Occipital lobe (tissue), 3 donors: ENCODE measurements at places on chromosomes 2 and 18.
A peak's percentile ranks its signal among the peaks of the same experiment; 100 is the strongest.

DNA sequence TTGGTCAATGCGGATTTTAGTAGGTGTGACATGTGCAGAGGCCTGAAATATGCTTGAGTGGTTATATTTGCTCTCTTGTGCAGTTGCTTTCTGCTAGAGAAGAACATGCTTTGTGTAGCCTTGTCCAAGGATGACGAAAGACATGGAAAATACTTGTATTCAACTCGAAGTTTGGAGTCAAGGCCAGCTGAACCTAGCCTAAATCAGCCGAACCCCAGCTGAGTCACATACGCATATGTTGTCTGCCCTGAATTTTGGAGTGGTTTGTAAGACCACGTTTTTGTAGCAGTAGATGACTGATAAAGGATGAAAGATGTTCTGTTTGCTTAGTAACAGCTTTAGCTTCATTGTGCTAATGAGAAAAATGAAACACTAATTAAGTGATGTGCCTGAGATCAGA lies 22.5 kb upstream of the SPAG16 start:
- no peak for DNase-seq

DNA sequence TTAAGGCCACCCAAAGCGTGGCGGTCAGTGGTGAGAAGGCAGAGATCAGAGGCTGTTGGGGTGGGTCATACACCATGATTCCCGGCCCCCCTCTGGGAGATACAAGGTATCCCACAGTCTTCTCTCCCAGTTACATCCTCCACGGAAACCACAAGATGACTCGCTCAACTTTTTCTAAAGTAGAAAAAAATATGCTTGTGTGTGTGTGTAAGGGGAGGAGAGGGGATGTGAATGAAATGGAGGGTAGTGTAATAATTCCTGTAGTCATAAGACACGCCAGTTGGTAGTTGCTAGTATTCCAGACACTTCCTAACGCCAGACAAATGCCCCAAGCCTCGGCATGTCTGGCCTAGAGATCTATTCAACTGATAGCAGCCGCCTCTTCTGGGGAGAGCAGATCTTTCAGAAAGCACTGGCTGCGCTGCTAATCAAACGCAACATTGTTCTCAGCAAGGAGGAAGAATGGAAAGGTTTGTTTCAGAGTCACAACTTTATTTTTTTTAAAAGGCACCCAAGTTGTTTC lies 143.5 kb downstream of the TGIF1 start:
- DNase-seq = no peak

- peak; percentile 30 for DNase-seq
Observed at GRCh38 chr2:219178377-219179175, 501 bp downstream of the RETREG2 start.

DNA sequence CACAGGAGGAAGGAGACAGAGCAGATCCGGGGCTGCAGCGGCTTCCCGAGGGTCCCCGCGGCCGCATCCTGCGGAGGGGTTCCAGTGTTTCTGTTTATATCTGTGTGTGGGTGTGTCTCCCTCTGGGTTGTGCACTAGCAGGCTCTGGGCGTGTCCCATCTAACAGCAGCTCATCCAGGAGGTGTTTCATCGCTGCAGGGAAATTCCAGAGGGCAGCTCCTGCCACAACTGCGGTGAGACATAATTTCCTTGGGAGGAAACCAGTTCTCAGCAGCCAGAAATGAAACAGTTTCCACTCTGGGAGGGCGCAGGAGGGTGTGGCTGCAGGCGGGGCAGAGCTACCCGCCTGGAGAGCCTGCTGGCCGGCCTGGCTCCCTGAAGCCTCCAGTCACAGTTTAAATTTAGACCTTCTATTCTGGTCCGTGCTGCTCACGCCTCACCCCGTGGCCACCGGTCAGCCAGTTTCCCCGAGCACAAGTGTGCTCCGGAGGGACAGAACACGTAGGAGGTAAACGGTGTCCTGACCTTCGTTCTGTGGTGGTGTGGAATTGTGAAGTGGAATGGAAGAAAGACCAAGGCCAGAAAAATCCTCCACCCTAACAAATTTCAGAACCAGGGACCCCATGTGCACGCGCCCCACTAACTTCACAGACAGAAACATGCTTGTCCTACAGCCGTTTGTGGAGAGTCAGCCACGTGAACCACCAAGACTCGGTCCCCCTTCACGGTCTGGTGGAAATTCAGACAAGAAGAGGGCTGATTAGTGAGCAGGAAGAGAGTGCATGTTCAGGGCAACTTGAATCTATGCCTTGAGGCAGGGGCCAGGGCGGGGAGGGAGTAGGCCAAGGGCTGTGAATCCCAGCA lies 50.2 kb downstream of the TEX44 start:
- DNase-seq = peak; percentile 38

- no peak for DNase-seq
Observed at GRCh38 chr18:53682796-53683195, 541.7 kb downstream of the MBD2 start.

- DNase-seq = no peak
Observed at GRCh38 chr2:197506658-197507057, 6.5 kb downstream of the HSPE1 start.

DNA sequence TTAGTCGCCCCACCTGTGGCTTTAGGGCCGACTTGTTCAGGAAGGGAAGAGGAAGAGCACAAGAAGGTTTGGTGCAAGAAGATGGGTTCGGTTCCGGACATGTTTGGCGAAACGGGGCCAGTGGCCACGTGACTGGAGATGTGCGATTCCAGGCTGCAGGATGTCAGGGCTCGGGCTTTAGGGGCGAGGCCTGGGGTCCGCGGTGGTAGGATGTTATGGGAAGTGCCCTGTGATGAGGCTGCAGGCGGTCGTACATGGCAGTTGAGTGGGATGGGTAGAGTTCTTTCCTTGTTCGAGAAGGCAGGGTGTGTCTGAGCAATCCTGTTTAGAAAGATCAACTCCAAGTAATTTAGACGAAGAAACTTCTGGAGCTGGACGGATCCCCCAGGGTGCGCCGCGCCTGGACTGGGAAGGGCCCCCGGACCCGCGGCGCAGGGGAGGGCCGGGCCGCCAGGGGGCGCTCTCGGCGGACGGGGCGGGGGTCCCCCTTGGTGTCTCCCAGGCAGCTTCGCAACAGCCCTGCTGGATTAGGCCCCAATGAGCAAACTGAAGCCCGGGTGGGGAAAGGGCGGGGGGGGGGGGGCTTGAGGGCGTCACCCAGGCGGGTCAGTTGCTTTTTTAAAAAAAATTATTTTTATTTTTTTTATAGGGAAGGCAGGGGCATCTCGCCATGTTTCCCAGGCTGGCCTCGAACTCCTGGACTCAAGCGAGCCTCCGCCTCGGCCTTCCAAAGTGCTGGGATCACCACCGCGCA lies 17.2 kb upstream of the SDC1 start:
- DNase-seq = no peak
